NCI-H2107 (cell line): ENCODE measurements at places on chromosomes 2 and 18.

DNA sequence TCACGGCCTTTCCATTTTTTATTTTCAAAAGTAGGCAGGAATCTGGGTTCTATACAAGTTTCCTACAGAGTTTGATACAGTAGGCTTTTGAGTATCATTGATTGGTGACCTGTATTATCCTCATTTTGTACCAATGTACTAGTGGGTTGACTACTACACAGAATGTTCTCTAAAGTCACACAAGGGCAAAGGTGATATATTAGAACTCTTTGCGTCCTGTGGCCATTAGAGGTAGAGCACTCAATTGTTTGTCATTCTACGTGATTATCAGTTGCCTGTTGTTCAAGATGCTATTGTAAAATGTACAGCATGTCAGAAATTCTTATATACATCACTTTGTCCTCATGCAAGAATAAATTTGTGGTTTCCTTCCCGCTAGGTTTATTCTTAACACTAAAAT, 24.8 kb downstream of the WDR75 start:
- no peak for DNase-seq

DNA sequence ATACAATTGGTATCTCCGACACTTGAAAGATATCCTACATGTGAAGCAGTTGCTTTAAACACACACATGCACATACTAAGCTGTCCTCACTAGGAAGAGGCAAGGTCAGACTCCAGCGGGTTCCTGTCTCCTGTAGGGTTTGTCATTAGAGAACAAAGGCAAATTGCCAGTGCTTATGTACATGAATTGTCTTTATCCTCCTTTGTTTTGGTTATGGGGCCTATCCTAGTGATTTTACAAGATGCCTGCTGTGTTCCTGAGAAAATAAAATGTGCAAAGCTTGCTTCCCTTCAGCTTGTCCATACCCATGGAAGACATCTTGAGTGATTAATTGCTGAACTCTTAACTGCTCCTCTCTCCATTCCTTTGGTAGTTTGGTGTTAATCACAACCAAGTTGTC, 86.7 kb upstream of the SLC39A10 start:
- no peak for DNase-seq

DNA sequence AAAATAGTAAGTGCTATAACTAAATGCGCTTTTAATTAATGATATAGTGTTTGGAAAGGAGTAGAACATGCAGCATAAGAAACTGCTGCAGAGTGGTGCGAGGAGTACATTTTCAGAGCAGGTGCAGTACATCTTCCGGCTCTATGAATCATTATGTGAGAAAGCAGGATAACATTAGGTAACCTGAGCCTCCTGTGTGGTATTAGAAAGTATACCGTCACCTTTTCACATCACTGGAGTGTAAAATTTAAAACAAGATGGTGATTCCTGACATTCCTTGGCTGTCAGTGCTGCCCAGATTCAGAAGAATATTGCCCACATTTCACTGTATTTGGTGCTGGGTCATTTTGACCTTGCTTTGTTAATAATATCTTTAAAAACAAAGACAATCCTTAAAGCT, 7.8 kb upstream of the DYNC2LI1 start:
- peak; percentile 3 for DNase-seq

GRCh38 chr2:239278941-239279365, 121.9 kb downstream of the HDAC4 start:
- DNase-seq, result no peak

- DNase-seq, result no peak
Measured at GRCh38 chr2:101327863-101328394, 19.4 kb upstream of the RNF149 start.

DNA sequence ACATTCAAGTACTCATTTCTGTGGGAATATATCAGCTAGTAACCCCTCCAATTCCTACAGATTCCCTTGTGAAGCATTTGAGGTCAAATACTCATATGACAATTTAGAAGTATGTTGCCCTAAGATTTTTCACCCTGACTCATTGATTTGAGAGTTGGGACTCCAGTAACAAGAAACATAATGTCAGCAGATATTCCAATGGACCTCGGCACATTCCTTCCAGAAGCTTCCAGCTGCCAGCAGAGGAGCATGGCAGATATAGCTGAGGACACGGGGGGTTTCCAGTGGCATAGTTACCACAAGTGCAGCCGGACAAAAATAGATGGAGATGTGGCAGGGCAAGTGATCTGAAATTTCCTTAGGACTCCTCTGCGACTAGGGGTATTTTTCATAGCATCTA, 101.9 kb upstream of the ARHGAP28 start:
- no peak for DNase-seq

DNA sequence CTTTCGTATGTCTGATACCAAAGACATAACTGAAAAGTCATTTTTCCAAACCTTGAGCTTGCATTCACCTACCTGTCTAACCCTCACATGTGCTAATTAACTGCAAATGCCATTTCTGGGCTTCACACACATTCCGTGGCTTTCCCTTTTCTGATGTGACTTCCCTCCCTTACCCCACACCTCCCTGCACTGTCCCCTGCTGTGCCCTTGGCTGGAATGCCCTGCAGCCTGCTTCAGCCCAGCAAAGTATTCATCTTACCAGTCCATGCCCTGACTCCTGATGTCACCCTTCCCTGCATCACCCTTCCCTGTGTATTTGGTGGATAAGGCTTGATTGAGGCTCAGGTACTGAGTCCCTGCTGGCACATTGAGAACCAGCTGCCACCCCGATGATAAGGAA, 12.2 kb downstream of the RETSAT start:
- no peak for DNase-seq

DNA sequence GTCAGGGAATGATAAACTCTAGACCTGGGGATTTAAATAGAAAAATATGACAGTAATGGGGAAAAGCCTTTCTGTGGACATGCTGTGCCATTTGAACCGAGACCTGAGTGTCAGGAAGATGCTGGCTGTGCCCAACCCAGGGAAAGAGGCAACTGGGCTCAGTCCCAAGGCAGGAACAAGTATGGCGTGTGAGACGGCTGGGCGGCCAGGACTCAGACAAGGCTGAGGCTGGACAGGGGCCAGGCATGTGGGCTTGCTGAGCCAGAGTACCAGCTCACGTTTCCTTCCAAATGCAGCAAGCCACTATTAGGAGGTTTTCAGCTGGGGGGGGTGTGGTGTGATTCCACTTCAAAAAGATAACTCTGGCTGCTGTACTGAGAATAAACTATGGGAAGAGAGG, 92.4 kb downstream of the INPP5D start:
- DNase-seq, result no peak
